ENCODE measurements at places on chromosomes 7 and 10. TPM values are rescaled to one million over a fixed set of nuclear protein-coding genes. Genes with fewer than 3 reads are reported as not detected.

Gene PLEKHS1
- not detected for total RNA-seq

Gene NPY
- total RNA-seq = not detected

Gene ZNF277
- 13.0 TPM for total RNA-seq

DNA sequence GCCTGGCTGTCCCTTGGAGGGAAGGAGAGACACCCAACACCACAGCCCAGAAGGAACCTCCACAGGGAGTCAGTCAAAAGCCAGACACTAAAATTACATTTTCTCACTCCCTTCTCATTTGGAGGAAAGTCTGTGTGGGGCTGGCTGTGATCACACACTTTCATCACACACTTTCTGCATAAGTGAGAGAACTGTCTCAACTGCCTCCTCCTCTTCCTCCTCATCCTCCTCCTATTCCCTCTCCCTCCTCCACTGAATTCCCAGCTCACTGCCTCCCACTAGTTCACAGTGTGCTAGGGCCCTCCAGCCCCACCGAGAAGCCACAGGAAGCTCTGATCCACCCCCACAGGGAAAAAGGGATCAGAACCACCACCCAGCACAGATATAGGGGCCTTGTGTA is 91.6 kb downstream of the KCNMA1 start:
- no peak for DNase-seq

- DNase-seq = no peak
Measured at GRCh38 chr7:127781081-127781480, 129.1 kb downstream of the SND1 start.

Gene VSTM4
- 0.08 TPM for total RNA-seq

DNA sequence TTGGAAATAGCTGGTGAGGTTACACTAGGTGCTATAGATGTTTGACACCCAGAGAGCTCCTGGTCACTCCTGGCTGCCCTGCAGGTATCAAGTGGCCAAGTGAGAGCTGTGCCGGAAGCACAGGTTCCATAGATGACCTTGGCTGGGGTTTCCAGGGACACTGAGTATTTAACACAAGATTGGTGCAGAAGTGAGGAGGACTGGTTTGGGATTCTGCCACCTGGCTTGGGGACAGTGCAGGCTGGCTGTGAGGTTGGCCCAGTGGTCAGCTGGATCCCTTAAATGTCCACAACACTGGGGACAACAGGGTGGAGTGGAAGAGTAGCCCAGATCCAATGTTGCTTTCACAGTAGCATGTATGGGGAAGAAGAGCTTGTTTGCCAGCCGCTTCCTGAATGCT is 5.3 kb upstream of the ACHE start:
- no peak for DNase-seq
